Right cardiac atrium (tissue), 5 donors: ENCODE measurements at places on chromosomes 1 and 21. TPM values are rescaled to one million over a fixed set of nuclear protein-coding genes. Genes with fewer than 3 reads are reported as not detected.

Gene ADAMTSL4
- 26.3 TPM for polyA plus RNA-seq

Gene FABP3
- polyA plus RNA-seq, result 6,193 TPM

Gene OLFM3
- polyA plus RNA-seq, result not detected

Gene SLX9
- polyA plus RNA-seq, result 25.1 TPM

Gene LRRC38
- polyA plus RNA-seq, result 0.36 TPM

Gene OR2L2
- not detected for polyA plus RNA-seq

Gene SLC19A1
- polyA plus RNA-seq, result 3.9 TPM

Gene TNFSF18
- polyA plus RNA-seq, result not detected

Gene ERVH48-1
- 0.07 TPM for polyA plus RNA-seq

Gene FTCD
- polyA plus RNA-seq, result 1.00 TPM

Gene EFCAB7
- 11.0 TPM for polyA plus RNA-seq

Gene ATP1B1
- 189 TPM for polyA plus RNA-seq

Gene PEAR1
- polyA plus RNA-seq, result 6.9 TPM

DNA sequence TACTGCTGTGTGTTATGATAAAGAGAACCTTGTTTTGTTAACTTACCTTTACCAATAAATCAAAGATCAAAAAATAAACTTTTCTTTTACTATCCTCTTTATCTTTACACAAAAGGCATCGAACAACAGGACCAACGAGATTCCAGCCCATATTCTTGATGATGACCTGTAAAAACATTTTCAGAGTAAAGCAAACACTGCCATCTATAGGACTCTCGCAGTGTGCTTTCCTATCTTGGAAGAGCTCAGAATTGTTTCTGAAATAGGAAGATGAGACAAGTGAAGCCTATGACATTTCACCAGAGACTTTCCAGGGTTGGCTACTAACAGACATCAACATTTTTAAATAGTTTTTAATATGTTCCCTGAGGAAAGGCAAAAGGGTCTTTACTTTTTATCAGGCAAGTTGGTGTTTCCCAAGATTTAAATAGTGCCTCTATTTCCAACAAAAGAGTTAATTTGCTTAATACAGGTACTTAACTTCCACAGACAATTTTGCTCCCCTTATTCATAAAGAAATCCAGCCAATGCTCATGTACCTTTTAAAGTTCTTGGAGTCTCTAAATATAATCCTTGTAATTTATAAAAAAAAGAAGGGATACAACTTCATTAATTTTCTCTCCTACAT lies 7.3 kb downstream of the GLMN start:
- DNase-seq, result no peak

DNA sequence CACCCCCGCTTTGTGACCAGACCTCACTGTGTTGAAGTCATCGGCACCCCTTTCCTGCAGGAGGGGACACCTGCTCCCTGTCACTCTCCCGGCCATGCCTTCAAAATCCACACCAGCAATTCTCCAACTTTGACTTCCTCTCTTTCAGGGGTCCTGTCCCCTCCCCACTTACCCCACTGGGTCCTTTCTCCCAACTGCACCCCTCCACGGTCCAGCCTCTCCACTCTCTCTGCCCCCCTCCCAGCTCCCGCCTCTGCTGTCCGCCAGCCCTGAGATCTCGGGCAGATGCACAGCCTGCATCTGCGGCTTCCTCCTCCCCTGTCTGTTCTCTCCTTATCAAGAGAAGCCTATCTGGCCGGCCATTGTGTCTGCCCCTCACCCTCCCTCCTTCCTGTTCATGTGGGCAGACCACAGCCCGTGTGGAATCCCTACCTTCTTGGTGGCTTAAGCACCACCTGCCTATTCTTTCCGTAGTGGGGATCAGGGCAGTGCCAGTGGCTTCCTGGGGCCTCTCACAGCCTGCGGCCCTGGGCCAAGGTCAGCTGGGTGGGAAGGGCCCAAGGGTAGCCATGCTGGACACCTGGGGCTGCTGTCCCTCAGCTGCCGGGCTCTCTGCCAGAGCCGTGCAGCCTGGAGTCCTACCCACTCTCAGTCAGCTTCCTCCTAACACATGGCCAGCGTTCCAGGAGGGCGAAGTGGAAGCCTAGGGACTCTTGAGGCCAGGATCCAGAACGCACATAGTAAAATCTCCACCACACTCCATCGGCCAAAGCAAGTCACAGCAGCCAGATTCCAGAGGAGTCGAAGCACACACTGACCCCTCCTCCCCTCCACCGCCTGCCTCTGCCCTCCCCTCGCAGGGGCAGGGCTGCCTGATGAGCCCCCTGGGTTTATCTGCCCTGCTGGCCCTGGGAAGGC lies 5.1 kb upstream of the HES4 start:
- peak; percentile 49 for DNase-seq

DNA sequence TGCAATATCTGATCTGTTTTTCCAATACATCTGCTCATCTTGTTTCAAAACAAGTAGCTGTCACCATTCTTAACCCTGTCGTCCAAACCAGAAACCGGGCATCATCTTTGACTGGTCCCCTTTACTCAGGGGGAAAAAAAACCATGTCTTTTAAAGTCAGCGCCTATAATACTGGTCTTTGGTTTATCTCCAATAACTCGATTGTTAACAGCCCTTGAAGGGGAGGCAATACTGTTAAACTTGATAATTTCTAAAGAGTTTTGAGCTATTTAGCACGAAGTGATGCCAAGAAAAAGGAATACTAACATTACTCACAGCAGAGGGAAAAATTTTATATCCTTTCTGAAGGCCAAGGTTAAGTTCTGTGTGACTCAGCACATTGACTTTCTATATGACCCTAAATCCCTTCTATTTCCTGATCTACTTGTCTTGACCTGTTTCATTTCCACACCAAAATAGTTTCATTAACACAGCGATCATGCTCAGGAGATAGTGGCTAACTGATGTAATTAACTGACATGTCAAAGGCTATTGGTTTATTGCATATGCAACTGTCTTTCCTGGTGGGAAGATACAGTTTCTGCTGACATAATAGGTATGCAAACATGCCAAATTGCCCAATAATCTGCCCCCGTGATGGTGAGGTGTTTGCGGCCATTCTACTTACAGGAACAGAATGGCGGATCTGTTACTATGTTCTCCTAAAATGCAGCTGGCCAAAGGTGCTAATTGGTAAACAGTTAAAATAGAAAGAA lies 59.1 kb downstream of the NFIA start:
- DNase-seq, result no peak

- no peak for DNase-seq
Observed at GRCh38 chr1:240866724-240867123, 254.8 kb upstream of the GREM2 start.

DNA sequence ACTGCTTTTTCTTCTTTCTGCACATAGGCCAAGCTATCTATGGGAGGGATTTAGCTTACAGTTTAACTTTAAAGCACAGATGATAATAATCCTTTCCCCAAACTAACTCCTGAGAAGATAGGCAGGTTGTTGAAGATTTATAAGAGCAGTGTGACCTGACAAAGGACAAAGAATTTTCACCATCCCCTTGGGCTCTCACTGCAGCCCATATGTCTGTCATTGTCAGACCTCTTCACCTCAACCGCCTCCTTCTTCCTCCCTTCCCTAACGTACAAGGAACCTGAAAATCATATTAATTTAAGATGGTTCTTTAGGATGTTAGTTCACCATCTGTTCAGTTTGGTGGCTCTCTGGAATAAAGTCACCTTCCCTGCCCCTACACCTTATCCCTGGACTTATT lies 5.0 kb downstream of the RNU1-2 start:
- no peak for DNase-seq

GRCh38 chr1:30305519-30305918 lies 417.9 kb downstream of the MATN1 start:
- DNase-seq, result no peak

DNA sequence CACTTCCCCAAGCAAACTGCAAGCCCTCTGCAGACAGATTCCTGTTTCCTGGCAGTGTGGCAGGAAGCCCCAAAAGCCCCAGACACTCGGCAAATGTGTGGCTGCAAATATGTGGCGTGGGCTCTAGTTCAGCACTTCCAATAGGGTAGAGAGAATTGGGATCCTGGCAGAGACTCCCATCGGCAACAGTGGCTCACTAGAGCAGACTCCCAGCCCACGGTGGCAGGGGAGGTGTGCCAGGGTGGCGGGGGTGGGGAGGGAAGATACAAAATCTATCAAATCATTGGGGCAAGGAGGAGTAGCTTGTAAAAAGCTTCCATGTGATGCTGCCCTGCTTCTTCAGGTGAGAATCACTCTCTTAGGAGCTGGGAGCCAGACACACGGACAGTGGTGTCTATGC lies 25.9 kb downstream of the COL16A1 start:
- no peak for DNase-seq

DNA sequence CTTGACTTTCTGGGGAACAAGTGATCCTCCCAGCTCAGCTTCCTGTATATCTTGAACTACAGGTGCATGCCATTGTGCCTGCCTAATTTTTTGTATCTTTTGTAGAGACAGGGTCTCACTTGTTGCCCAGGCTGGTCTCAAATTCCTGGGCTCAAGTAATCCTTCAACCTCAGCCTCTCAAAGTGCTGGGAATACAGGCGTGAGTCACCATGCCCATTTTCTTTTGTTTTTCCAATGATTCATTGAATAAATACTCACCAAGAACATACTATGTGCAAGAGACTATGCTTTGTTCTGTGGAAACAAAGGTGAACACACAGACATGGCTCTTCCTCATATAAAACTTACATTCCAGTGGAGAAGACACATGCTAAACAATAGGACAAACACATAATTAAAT lies 407.8 kb upstream of the DAB1 start:
- no peak for DNase-seq

- DNase-seq, result no peak
Observed at GRCh38 chr21:46031484-46031883, 49.9 kb downstream of the COL6A1 start.

GRCh38 chr1:56898005-56898373 lies 43.4 kb downstream of the C8A start:
- DNase-seq, result no peak

DNA sequence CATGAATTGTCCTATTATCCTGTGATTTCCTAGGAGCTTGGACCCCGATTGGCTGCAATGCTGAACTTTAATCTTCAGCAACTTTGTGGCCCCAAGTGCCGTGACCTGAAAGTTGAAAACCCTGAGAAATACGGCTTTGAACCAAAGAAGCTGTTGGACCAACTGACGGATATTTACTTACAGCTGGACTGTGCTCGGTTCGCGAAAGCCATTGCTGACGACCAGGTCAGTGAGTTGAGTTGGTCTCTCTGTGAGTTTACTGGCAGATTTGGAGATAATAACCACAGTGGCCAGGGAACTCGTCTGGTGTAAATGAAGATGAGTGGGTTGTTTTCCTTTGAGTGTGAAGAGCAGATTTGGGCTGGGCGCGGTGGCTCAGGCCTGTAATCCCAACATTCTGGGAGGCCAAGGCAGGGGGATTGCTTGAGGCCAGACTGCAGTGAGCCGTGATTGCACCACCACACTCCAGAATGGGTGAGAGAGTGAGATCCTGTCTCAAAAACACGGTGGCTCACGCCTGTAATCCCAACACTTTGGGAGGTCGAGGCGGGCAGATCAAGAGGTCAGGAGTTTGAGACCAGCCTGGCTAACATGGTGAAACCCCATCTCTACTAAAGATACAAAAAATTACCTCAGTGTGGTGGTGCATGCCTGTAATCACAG lies 39.1 kb upstream of the KIF1B start:
- no peak for DNase-seq

DNA sequence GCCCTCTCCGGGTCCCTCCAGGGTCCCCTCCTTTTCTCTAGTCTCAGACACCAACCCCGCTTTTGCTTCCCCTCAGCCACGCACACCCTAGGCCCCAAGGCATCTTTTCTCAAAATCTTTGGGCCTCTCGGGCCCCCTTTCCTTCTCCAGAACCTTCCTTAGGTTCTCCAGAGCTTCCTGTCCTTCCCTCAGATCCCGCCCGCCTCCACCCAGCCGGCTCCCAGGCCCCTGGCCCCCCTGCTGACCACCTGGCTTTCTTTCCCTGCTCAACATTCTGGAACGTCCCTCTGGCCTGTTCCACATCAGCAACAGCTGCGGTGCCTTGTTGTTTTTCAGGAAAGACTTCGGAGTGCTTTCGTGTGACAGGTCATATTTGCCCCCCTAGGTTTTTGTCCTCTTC lies 1.2 kb downstream of the ZDHHC18 start:
- DNase-seq, result no peak

DNA sequence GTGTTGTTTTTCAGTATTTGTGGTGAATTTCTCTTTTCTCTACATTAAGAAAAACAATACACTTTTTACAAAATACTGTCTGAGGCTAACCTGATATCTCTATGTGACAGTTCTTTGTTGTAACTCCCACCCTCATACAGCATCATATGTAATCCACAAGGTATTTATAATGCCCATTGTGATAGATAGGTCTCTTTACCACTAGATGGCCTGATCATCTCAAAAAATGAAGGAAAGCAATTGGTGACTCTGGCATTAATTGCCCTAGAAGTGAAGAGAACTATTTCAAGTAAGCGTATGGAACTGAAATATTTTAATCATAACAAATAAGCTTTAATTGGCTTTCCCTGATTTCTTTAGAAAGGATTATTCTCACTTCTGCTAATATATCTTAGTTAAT lies 36.2 kb upstream of the HFM1 start:
- no peak for DNase-seq

DNA sequence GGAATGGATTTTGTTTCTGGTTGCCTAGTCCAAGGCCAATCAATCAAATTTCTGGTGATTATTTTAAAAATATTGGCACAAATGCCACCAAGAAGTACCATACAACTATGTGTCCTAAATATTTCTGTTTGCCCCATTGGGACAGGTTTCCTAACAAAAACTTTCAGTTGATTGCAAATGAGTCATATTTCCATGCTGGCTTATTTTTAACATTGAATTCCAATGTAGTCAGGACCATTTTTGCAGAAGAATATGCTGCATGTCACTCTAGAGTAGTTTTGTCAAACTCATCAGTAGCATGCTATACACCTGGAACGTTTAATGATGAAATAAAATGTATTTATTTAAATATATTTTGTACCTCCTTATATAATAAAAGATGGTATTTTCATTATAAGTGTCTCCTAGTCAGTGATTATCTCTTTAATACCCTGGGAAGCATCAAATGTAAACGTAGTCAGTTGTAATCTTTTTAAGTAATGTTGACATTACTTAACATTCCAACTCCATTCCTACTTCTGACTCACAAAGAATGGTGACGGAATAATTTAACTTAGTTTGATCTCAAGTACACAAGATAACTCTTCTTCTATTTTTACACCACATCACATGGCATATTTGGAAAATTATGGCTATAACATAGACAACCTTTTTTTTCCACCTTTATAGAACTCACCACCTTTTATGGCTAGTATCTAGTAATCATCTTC lies 39.0 kb upstream of the USH2A start:
- no peak for DNase-seq

- DNase-seq, result no peak
Observed at GRCh38 chr1:154778275-154778674, 91.8 kb downstream of the KCNN3 start.

DNA sequence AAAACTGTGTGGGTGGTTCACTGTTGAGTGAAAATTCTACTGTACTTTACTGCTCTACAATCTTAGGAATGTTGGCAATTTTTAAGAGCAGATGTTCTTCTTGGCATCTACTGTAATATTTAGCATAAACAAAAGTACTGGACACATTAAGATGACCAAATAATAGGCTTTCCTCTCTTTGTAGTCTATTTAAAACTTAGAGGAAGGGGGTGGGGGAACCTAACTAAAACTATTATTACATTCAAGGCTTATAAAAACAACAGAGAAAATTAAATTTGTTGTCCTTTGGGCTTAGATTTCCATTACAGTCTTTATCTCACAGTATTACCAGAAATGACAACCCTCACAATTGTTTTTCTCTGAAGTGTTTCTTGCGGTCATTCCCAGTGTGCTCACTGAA lies 181.2 kb downstream of the PLPPR4 start:
- no peak for DNase-seq

GRCh38 chr1:234845097-234845660 lies 235.2 kb upstream of the IRF2BP2 start:
- DNase-seq, result no peak

- no peak for DNase-seq
Observed at GRCh38 chr1:86382878-86383277, 13.2 kb downstream of the ODF2L start.
